ENCODE measurements at places on chromosomes 5 and 9.

DNA sequence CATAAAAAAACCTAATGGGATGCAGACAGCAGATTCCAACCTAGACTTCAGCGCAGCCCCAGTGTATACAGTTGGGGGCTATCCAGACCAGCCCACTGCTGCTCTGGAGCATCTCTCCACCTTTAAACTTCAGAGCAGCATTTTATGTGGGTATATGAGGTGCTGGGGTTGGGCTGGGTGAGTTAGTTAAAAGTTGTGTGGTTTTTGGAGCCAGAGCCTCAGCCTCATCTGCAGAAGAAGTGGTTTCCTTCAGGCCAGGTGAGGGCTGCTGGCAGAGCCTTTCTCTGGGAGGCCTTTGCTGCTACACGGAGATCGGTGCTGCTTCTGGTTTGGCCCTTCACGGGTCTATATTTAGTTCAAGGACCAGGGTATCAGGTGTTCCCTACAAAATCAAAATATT is 228.3 kb downstream of the PDZD2 start:
- no peak for ATAC-seq

GRCh38 chr5:113187906-113188305 is 211.3 kb downstream of the DCP2 start:
- ATAC-seq, result no peak

- ATAC-seq, result no peak
These were observed 24.0 kb upstream of the TPPP start for GRCh38 chr5:717143-717542.

DNA sequence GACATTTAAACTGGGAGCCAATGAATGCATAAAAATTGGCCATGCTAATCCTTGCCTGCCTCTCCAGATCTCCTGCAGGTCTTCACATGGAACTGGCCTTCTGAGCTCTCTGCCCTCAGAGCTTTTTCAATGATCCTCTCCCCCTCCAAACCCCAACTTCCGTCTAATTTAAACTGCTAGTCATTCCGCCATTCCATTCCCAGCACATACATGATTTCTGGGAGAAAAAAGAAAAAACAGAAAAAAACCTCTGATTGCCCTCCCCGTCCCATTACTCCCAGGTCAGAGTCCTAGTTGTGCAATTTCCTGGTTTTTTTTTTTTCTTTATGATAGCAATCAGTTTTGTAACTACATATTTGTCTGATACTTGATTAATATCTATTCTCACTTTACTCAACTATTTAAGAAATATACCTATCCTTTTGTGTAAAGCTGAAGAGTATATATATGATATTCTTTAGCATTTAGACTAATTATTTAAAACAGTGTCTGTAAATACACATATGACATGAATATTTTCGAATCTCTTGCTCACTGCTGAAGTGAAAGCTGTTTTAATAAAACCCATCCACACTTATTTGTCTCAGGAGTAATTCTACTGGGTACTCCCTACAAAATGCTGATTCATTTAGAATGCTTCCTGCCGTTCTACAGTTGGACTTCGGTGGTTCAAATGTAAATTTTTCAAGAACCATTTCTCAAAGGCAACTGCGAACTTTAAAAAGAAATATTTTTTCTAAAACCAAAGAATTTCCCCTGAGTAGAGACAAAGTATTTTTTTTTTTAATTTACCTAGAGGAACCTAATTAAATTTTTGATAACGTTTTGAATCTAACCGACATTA is 1.6 kb downstream of the HINT1 start:
- no peak for ATAC-seq

GRCh38 chr9:20135119-20135697 is 346.4 kb upstream of the SLC24A2 start:
- ATAC-seq, result no peak

DNA sequence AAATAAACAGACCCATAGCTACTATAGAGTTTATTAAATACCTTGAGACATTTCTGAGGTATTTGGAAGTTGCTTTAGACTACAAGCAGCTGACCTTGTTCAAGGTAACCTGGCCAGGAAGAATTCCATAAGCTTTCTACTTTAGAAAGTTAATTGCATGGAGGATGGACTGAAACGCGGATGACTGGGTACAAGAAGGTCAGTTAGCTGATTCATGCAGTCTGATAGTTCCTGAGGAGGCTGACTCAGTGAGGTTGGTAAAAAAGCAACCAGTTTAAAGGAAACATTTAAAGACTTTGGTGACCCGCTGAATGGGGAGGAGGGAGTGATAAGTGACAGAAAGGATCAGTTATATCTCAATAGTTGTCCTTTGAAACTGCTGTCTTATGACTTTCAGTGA is 670.1 kb upstream of the CDH9 start:
- ATAC-seq, result no peak

- ATAC-seq, result no peak
These were observed 369.7 kb downstream of the CDK5RAP2 start for GRCh38 chr9:120210274-120210673.

DNA sequence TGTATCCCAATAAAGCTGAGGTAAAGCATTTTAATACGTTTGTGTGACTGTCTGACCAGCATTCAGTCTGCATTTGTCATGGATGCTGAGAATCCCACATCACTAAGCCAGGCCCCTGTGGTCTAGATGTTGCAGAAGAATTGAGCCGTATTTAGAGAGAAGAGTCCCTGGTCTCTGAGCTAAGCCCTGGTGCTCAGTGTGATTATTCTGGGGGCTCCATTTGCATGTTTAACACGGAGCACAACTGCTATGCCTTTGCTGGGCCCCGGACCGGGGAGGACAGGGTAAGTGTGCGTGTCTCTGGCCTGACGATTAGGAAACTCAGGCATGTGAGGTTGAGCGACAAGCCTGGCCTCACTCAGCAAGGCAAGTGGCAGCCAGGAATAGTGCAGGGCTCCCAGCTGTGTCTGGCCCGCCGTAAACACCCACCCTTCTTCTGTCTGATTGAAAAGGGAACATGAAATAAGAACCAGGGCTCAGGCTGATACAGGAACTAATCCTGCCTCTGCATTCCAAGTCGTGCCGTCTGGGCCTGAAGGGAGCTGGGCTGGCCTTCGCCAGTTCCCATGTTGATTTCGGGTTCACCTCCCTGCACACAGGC is 22.3 kb downstream of the FAM78A start:
- no peak for ATAC-seq

DNA sequence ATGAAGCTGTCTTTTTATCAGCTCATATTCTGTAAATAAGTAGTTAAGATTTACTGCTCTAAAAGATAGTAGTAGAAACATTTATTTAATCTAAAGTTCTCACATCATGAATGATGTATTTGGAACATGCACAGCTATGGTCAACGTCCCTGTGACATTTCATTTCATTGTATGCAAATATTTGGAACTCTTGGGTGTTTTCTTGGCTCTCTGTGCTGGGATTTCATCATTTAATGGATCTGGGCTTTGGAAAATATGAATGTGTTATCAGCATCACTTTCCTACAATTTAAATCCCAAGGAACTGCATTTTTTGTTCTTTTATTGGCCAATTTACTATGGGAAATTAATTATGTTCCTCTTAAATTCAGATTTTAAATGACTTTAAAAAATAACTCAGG is 462.9 kb downstream of the SEMA5A start:
- ATAC-seq, result no peak

GRCh38 chr5:133032852-133033742 is 6.7 kb upstream of the ZCCHC10 start:
- ATAC-seq, result no peak

GRCh38 chr9:77802515-77803293 is 154.6 kb upstream of the GNA14 start:
- no peak for ATAC-seq

DNA sequence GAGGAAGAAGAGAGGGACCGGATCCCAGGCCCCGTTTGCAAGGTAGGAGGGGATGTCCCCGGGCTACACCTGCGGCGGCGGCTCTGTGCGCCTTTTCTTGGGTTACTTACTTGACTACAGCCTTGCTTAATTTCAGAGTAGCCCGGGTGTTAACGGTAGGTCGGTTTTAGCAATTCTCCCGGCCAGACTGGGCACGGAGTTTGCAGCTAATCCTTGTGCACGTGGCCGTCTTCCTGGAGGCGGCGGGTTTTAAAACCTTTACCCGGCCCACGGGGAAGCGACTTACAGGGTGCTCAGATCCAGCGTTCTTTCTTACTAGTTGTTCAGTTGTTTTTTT is 313 bp downstream of the BRIX1 start:
- peak; percentile 3 for ATAC-seq

DNA sequence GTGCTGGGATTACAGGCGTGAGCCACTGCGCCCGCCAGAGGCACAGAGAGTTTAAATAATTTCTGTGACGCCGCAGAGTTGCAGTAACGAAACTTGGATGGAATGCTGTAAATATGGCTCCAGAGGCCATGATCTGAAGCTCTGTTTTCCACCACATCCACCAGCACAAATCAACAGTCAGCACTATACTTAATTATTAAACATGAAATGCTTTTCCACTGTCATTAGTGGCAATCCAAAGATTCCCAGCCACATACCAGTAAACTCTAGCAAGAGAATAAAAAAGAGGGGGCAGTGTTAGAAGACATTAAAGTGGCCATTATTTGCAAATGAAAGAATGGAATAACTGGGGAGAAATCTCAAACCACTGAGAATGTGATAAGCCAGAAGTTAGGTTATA is 242.5 kb downstream of the DIRAS2 start:
- no peak for ATAC-seq

- ATAC-seq, result no peak
These were observed 168.5 kb downstream of the RGS3 start for GRCh38 chr9:113631871-113632665.

DNA sequence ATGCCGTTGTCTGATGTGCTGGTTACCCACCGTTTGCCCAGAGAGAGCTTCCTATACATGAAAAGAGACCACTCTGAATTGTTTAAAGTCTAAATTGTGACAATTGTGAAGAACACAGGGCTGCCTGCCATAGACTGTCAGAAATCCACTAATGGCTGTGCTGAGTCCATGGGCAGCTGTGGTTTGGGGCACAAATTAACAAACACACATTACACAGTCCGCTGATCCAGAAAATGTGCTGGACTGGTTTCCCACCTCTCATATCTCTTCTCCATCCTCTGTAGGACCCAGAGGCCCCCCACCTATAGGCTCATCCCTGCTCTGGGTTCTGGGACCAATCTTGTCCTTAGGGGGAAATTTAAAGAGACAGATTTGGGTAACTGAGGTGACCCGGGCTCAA is 19.0 kb upstream of the LIFR start:
- ATAC-seq, result no peak

DNA sequence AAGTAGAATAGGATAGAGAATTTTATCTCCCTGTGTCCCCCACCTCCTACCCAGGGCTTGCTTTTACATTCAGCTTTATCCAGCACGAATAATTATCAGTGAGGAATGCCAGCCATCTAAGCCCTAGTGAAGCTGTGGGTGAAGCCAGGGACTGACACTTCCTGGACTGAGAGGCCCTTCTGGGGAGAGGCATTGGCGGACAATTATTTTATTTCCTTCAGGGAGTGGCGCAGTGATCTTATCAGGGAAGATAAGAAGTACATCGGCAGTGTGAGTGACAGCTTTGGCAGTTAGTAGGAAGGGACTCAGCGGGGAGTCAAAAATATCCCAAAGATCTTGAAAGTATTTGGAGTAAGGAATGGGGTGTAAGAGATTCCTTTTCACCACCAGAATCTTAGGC is 34.9 kb upstream of the RPS23 start:
- no peak for ATAC-seq

DNA sequence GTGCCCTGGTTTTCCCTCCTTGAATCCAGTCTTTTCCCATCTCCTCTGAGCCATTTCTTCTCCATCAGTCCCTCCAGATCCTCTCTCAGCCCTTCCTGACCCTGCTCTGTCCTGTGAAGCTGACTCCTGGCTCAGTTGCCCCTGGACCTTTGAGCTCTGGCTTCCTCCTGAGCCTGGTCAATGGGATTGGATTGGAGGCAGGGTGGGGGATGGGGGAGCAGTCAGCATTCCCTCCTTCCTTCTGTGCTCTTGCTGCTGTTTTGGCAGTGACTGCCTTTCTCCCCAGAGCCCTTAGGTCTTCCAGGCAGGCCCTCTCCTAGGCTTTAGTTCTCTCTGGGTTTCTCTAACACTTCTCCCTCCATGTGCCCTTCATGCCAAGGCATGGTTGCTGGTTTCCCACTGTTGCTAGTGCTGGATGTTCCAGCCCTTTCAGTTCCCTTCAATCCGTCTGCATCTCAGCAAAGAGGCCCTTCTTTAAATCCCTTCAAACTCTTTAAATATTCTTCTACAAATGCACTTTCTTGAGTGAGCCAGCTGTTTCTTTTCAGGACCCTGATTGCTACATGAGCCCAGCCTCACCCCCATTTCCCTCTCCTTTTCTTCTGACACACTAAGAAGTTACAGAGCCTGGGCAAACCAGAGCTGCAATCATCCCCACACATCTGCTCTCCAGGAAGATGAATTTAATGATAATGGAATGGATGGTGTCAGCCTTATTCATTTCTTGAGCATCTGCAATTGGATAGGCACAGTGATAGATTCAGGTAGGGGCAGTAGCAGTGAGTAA is 2.2 kb downstream of the TNFSF15 start:
- no peak for ATAC-seq

GRCh38 chr9:20630241-20630943 is 8.1 kb upstream of the MLLT3 start:
- ATAC-seq, result no peak

DNA sequence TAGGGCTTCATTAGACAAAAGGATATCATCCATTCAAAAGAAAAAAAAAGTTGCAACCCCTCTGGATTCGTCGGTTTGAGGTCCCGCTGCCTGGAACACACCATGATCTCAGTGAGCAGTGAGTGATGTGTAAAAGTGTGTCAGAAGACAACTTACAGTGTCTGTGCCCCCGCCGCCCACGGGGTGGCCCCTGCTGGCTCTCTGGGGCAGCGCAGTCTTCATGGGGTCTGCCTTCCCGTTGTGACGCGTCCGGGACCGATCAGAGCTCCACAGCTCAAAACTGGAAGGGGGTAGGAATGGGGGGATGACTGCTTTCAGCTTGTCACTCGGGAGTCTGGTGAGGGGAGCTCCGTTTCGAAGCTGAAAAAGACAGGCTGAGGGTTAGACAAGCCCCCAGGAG is 22.6 kb downstream of the ANKS6 start:
- ATAC-seq, result no peak

Data from activated CD4-positive, CD25-positive, alpha-beta regulatory T cell treated with anti-CD3 and anti-CD28 coated beads, Interleukin-2, amount 50 U/mL, for 24 hours (primary cell).